ENCODE measurements at places on chromosomes 16 and 17. TPM values are rescaled to one million over a fixed set of nuclear protein-coding genes. Genes with fewer than 3 reads are reported as not detected.

The RAB37 gene
- total RNA-seq = 0.53 TPM

The ALOX15B gene
- not detected for total RNA-seq

The NOD2 gene
- 1.2 TPM for total RNA-seq

The RASL10B gene
- total RNA-seq = 0.20 TPM

The ITGB4 gene
- total RNA-seq = 14.2 TPM

Data from pulmonary artery endothelial cell (primary cell).